Mesenteric fat pad (tissue), 1 donor: ENCODE measurements at places on chromosomes 4 and X. TPM values are rescaled to one million over a fixed set of nuclear protein-coding genes. Genes with fewer than 3 reads are reported as not detected.

DNA sequence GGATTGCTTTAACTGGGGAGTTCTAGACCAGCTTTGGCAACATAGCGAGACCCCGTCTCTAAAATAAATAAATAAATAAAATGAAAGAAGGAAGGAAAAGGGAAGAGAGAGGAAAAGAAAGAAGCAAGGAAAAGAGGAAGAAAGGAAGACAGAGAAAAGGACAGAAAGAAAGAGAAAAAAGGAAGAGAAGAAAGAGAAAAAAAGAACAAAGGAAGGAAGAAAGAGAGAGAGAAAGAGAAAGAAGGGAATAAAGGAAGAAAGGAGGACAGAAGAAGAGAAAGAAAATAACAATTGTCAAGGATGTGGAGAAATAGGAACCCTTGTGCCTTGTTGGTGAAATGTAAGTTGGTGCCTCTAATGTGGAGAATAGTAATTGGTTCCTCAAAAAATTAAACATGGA is 74.6 kb downstream of the ANAPC4 start:
- no peak for DNase-seq

GRCh38 chrX:45778616-45779015 is 577.9 kb upstream of the DIPK2B start:
- DNase-seq = no peak

DNA sequence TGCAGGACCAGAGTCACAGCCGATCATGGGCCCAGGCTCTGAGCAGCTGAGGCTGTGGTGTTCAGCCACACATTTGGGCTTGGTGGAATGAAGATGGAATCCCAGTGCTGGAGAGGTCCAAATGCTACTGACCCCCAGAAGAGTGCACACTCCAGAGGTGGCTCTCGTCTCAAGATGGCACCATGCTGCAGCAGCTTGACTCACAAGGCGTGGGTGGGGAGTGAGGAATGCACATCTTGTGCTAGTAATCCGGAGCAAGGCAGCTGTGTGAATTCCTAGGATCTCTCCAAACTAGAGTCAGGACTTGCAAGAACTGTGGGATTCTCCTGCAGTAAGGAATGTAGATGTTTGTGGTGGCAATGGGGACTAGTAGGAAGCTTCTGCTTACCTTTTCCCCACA is 28.7 kb downstream of the RAB28 start:
- no peak for DNase-seq

- no peak for DNase-seq
Observed at GRCh38 chr4:136750897-136751296, 781.4 kb downstream of the PCDH18 start.

The GRID2 gene
- total RNA-seq = not detected
